ENCODE measurements at places on chromosomes 2 and 18.

DNA sequence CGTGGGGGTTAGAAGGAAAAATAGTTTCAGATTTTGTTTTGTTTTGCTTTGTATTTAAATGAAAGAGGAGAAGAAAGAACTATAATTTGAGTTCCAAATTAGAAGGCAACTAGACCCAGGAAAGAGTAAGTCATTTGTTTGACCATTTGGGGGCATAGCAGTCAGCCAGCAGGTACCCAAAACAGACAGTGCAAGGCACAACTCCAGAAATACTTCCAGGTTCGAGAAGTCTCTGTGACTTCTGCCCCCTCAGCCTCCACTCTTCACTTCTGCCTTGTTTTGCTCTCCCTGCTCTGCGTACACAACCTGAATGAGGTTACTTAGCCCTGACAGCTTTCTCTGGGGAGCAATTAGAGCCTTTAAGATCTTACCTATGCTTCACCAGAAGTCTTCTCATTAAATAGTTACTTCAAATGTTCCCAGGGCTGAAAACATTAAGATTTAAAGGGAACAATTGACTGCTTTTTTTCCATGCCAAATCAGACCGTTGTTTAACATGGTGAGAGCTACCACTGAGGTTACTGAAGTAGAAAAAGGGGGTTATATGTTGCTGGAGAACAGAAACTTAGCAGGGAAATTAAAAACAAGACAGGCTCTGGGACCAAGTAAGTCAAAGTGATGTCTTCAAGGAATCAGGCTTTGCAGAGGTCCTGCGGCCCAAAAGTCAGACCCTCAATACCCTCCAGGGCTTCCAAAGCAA, 216.9 kb downstream of the BCL11A start:
- DNase-seq: no peak

DNA sequence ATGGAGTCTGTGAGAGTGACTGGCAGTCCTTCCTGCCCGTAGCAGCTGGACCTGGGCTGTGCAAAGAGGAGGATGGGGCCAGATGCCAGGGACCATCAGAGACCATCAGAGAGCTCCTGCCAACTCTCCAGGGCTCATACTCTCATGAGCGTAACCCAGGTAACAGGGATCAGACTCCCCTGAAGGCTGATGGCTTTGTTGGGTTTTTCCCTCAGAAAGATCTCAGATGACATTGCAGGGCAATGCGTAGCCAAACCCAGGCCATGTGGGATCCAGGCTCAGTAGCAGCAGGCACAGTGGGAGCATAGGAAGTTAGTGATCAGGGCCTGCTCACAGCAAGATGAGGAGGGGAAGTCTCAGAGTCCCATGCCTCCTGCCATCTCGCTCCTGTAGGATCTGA, 218.0 kb downstream of the LOXHD1 start:
- DNase-seq: no peak

DNA sequence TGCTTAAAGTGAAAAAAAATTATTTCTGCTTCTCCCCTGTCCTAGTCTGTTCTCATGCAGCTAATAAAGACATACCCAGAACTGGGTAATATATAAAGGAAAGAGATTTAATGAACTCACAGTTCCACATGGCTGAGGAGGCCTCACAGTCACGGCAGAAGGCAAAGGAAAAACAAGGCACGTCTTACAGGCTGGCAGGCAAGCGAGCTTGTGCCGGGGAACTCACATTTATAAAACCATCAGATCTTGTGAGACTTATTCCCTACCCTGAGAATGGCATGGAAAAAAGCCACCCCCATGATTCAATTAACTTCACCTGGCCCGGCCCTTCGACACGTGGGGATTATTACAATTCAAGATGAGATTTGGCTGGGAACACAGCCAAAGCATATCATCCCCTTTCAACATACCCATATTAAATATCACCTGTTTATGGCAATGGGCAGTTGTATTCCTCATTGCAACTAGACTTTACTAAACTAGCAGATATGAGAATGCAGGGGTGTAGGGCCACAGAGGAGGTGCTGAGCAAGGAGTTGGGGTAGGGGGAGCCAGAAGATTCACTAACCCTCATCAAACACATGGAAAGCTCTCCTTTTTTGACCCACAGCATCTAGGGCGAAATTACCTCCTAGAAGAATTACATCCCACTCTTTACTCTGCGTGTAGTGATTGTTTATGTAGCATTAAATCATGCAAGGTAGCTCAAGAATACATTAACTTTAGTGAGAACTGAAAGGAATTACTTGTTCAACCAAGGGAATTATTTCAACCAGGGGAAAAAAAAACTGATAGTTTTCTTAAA, 183.3 kb upstream of the DOK6 start:
- DNase-seq: no peak

GRCh38 chr2:178109813-178110212, 2.4 kb upstream of the RBM45 start:
- peak; percentile 30 for DNase-seq

DNA sequence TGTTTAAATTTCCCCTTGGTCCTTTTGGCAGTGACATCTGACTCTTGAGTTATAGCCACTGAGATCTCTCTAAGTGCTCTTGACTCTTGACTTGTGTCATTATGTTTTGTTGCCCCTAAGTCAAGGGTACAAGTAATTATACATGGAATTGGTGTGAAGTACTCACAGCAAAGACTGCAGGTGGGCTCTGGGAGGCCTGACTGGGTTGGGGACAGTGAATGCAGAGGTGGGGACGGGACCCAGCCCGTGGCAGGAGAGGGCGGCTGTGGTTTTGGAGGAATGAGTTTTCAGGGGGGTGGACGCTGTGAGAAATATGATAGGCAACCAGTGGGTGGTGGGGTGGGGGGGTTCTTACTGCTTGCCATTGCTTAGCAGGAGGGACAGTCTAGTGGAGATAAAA, 97.8 kb downstream of the NCK2 start:
- DNase-seq: no peak

All from fibroblast of skin of abdomen (primary cell).